ENCODE measurements at places on chromosomes 2 and 18. TPM values are rescaled to one million over a fixed set of nuclear protein-coding genes. Genes with fewer than 3 reads are reported as not detected.

Gene DSG2
- 111 TPM for total RNA-seq

Gene VIL1
- 0.05 TPM for total RNA-seq

Gene GALNT3
- 60.3 TPM for total RNA-seq

Gene NXPH2
- not detected for total RNA-seq

Gene SLC23A3
- total RNA-seq, result 1.0 TPM

Gene XRCC5
- total RNA-seq, result 334 TPM

Gene PRPF40A
- total RNA-seq, result 205 TPM

Gene HOXD8
- 13.4 TPM for total RNA-seq

Gene G6PC2
- not detected for total RNA-seq

Gene GBX2
- not detected for total RNA-seq

Gene WNT6
- 3.5 TPM for total RNA-seq

Gene FKBP1B
- total RNA-seq, result 28.5 TPM

Gene CD302
- total RNA-seq, result 3.8 TPM

Gene MYOM1
- total RNA-seq, result 0.99 TPM

Data from renal cortical epithelial cell (primary cell).